Fibroblast of villous mesenchyme (primary cell): ENCODE measurements at places on chromosomes 4 and X. TPM values are rescaled to one million over a fixed set of nuclear protein-coding genes. Genes with fewer than 3 reads are reported as not detected.

The SPATA18 gene
- total RNA-seq, result 7.7 and 18.1 TPM in 2 replicates

The LRCH2 gene
- 5.8 and 8.2 TPM in 2 replicates for total RNA-seq

The VCX3B gene
- not detected in 2 replicates for total RNA-seq

The TLR6 gene
- 2.3 and 3.0 TPM in 2 replicates for total RNA-seq

The LINC00632 gene
- 5.2 and 7.4 TPM in 2 replicates for total RNA-seq

The JAKMIP1 gene
- not detected in 2 replicates for total RNA-seq

The OPRPN gene
- total RNA-seq, result not detected in 2 replicates

The MAP7D2 gene
- total RNA-seq, result under 0.01 TPM in 1 of 2 replicates, not detected in the other

The GAGE12J gene
- not detected in 2 replicates for total RNA-seq

The DNASE1L1 gene
- total RNA-seq, result 45.4 and 53.5 TPM in 2 replicates

The PAGE2 gene
- not detected in 2 replicates for total RNA-seq

The USP17L15 gene
- not detected in 2 replicates for total RNA-seq

The GPR173 gene
- 3.5 and 3.9 TPM in 2 replicates for total RNA-seq

The NWD2 gene
- total RNA-seq, result not detected in 2 replicates

The TMEM271 gene
- not detected in 2 replicates for total RNA-seq

The SHOX gene
- not detected in 2 replicates for total RNA-seq

The PAK3 gene
- total RNA-seq, result 0.97 and 2.2 TPM in 2 replicates
